ENCODE measurements at places on chromosomes 12 and 14.

GRCh38 chr12:124592481-124593160 lies 25.2 kb upstream of the NCOR2 start:
- DNase-seq, result no peak

- DNase-seq, result no peak
Measured at GRCh38 chr14:68466491-68466977, 326.3 kb downstream of the ZFP36L1 start.

- DNase-seq, result no peak
Measured at GRCh38 chr12:67541625-67541991, 106.9 kb upstream of the DYRK2 start.

DNA sequence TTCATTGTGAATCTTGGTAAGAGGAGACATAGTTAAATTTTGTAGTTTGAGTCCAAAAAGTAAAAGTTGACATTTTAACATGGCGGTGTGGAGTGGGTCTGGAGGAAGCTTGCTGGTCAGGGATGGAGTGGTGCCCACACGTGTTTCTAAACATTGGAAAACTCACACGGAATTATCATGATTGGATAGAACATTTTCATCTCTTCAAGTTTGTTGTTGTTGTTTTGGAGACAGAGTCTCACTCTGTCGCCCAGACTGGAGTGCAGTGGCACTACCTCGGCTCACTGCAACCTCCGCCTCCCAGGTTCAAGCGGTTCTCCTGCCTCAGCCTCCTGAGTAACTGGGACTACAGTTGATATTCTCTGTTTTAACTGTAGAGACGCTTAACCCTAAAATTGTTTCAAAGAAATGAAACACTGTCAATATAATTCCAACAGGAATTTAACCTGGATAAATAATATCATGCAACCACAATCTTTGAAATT lies 502 bp upstream of the MBIP start:
- DNase-seq, result no peak

DNA sequence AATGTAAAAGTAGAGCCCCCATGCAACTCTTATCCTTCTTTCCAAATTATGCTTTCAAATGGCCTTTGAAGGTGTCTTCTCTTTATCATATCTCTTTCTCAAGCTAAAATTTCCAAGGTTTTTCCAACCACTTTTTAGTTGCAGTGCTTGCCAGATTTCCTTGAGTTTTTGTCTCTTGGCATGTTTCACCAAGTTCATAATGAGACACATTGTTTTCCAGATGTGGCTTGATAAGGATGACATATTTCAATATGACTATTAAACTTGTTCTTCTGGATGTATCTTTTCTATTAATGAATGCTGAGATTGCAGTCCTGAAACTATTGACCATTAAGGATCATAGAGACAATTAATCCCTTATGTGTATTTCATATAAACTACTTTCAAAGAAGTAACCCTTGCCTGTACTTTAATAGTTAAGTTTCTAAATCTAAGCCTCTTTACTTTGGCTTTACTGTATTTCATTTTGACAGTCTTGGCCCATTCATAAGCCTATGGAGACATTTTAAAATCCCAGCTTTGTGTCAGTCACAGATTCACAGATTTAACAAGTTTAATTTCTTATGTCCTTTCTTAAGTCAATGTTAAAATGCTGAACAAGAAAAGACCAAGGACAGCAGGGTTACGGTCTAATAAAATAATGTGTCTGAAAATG lies 151.5 kb downstream of the LRFN5 start:
- DNase-seq, result no peak

DNA sequence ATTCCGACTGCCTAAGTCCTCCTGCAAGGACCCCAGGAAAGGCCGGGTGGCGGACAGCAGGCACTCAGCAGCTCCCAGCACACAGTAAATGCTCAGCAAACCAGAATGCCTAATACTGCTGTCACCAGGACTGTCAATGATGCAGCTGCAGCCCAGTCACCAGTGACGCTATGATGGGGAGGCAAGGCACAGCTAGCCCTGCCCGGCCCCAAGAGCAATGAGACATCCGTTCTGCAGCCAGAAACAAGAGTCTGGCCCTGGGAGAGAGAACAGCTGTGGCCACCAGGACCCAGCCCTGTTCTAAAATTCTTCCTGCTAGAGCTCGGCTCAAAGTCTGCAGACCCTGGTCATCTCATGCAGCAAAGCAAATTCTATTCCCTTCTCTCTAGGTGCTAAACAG lies 69.8 kb downstream of the NCOR2 start:
- DNase-seq, result peak; percentile 62

DNA sequence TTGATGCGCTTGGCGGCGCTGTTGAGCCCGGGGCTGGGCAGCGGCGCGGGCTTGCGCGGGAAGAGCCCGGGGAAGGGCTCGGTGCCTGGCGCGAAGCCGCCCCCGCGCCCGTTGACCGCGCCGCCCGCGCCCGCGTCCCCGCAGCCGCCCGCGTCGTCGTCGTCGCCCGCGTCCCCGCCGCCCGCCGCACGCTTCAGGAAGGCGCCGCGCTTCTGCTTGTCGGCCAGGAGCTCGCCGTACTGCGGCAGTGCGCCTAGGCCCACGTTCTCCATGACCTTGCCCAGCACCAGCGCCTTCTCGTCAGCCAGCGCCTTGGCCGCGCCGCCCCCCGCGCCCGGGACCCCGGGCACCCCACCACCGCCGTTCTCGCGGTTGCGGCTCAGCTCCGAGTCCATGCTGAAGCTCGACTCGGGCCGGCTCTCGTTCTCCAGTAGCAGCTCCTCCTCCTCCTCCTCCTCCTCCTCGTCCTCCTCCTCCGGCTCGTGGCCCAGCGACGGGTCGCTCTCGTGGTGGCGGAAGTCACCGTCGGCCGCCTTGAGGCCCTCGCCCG lies 97.2 kb downstream of the BCL11B start:
- no peak for DNase-seq

GRCh38 chr14:102922490-102923200 lies at the start of gene AMN:
TSS of gene AMN (plus strand) at chr14:102922663. CDS start at chr14:102922689, 26 bp downstream.
- no peak for DNase-seq

DNA sequence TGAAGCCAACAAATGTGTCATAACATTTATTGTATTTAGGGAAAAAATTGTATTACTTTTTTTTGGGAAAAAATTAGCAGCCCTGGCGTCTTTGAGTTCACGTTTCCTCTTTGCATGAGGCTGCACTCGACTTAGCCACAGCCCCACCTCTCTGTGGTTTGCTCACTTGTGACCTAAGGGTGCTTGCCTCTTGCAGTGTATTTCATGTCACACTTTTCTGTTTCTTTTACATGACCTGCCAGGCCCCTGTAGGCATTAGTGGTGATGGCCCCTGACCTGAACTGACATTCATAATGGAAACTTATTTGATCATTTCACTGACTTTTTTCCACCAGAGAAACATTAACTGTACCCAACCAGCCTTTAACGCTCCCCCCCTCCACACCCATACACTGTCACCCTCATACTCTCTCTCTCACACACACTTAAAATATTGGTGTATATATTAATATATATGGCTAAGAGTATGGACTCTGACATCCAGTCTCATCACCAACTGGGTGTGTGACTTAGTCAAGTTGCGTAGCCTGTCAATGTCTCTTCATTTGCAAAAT lies 122.9 kb downstream of the PRKCH start:
- DNase-seq, result peak; percentile 28

DNA sequence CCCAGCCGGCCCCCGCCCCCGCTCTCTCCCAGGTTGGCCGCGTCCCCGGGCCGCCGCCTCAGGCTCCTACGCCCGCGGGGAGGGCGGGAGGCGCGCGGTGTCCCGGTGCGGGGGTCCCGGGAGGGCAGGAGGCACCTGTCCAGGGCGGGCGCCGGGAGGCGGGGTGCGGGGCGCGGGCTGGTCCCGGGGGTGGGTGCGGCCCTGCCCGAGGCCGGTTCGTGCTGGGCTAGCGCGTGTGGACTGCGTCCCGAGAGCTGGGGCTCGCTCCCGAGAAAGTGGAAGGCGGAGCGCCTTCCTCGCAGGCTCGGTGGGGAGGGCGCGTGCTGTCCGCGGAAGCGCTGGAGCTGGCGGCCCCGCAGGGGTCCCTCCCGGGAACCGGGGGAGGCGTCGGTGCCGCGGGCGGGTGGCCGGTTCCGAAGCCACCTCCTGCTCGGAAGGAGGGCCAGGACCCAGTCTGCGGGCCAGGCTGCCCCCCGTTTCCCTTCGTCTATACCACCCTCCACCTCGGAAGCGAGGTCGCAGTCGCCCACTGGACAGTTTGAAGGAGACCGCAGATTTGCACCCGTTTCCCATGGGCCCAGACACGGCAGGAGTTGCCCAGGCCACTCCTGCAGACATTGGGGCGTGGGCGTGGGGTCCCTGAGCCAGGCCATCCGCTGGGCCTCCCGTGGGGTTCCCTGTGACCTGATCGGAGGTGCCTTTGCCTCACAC lies 636 bp downstream of the ZFYVE21 start:
- peak; percentile 57 for DNase-seq

DNA sequence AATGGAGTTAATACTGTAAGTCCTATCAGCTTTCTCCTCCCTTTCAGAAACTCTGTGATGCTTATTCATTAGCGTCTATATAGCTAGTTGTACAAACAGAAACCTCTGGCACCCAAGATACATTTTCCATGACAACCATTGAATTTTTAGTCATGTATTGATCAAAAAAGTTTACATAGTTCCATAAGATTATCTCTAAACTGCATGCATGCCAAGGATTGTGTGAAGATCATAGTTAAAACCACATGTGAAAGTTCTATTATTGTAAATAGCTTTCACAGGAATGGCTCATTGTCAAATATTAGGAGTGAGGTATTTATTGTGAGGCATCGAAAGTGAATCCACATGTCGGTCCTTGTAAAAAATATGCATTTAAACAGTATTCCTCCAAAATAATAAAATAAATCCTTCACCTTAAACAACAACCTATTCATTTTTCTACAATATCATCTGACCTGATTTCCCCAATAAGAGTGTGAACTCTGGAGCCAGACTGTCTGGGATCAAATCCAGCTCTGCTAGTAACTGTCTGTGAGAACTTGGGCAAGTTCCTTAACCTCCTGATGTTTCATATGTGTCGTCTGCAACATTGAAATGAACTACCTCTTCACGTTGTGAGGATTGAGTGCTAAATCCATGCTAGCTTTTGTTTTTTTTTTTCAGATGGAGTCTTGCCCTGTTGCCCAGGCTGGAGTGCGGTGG lies 10.6 kb upstream of the CDKL1 start:
- DNase-seq, result no peak

DNA sequence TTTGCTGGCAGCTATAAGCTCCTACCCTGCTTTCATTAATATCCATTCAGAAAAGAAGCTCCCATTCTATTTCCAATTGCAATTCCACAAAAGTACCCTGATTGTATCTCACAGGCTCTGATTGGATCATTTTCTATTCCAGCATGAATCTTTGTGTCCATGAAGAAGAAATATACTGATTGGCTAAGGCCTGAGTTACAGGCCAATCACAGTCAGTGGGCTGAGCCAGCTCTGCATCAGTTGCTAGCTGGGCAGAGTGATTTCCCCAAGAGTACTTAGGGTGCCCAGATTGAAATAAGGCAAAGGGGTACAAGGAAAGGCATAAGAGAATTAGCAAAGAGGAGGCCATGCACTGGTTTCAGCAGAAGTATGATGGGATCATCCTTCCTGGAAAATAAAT lies 14.4 kb downstream of the ART4 start:
- DNase-seq, result peak; percentile 4

GRCh38 chr12:39581592-39581991 lies 38.0 kb downstream of the ABCD2 start:
- DNase-seq, result no peak

- DNase-seq, result peak; percentile 60
Measured at GRCh38 chr14:90235179-90235976, 21.0 kb upstream of the PSMC1 start.

DNA sequence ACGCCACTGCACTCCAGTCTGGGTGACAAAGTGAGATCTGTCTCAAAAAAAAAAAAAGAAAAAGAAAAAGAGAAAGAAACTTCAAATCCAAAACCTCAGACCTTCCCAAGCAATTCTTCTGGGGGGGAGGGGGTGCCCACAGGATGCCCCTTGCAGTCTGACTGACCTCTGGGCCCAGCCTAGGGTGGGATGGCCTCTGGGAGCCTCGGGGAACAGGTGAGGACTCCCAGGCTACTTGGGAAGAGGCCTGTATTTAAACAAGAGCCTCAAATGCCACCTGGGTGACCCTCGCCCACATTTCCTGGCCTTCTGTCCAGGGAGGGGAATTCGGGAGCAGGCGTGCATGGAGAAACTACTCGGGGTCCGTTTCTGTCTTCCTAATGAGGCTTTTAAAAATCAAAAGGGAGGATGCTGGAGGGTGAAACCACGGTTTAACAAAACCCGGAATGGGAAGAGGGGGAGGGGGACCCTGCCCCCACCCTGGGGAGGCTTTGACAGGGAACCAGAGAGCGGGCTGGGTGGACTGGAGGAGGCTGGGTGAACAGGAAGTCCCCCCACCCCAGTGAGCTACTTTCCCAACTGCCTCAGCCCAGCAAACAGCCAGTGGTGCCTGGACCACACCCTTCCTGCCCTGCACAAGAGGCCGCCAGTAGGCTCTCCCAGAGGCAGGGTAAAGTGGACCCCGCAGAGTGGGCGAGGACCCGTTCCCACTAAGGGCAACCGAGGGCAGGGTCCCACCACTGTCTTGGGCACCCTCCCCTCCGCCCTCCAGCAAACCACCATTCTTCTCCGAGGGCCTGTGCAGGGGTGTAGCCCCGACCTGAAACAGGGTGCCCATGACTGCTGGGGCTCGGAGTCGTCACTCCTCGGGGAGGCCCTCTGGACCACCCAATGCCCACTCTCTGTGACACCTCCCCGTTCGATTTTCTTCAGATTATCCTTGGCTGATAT lies 1.5 kb upstream of the FBRSL1 start:
- DNase-seq, result no peak

GRCh38 chr14:79548836-79549235 lies 662.5 kb downstream of the DIO2 start:
- no peak for DNase-seq

GRCh38 chr12:15629108-15629507 lies 160.1 kb downstream of the EPS8 start:
- DNase-seq, result peak; percentile 2

GRCh38 chr12:94186278-94187241 lies 38.2 kb downstream of the PLXNC1 start:
- no peak for DNase-seq

DNA sequence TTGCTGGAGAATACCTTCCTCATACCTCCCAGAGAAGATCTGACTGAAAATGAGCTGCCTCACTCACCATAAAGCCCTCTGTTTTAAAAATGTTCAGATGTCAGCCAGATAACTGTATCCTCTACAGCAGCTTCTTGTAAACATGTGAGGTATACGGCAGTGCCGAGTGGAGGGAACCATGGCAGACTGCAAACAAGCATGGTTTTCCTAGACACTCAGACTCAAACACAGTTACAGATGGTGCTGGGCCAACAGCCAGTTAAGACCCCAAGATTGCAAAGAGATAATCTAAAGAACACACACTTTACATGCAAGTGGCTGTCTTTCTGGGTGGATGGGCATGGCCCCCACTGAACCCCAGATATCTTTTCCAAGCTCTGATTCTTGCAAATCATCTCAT lies 16.6 kb upstream of the CCDC177 start:
- DNase-seq, result no peak

Data from GM19239 (cell line).